Cortex of kidney (tissue), 1 donor: ENCODE measurements at places on chromosomes 2 and 18.

DNA sequence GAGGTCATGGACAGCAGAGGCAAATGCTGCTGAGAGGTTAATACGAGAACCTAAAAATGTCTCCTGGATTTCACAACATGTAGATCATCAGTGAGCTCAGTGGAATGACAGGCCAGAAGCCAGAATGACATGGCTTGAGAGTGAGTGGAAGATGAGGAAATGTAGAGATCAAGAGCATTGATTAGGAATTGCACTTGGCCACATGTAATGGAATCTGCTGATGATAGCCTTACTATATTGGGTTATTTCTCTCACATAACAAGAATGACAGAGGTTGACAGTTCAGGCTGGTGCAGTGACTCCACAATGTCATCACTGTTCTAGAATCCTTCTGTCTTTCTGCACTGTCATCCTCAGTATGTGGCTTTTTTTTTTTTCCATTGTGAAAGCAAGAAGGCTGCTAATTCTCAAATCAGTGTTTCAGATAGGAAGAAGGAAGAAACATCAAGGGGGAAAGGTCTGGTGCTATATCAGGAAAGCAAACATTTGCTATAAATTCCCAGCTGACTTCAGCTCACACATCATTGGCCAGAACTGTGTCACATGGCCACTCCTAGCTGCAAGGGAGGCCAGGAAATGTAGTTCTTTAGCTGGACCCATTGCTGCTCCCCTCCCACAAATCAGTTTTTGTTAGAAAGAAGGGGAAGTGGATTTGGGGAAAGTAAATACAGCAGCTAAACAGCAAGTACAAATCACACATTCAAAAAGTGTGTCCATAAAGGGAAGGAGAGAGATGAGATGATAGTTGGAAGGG lies 127.2 kb downstream of the FAM161A start:
- DNase-seq, result no peak

- DNase-seq, result no peak
Measured at GRCh38 chr2:216692636-216693413, 2.5 kb downstream of the IGFBP5 start.

GRCh38 chr2:191860760-191861466 lies 14.0 kb upstream of the CAVIN2 start:
- DNase-seq, result no peak

- no peak for DNase-seq
Measured at GRCh38 chr2:46863882-46864281, 51.7 kb downstream of the MCFD2 start.

DNA sequence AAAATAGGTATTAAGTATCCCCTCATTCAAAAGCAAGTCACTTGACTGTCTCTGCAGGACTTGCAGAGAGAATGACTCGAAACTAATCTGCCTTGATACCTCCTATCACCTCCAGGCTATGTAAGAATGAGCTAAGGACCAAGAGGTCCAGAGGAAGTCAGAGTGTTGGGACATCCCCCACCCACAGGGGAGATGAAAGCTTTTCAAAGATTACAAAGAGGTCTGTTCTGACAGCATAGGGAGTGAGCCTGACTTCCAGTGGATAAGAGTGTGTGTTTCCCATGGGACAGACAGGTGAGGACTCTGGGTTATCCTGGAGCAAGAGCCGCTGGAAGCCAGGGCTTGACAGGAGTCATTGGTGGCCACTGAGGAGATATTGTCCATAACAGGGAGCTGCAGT lies 85.0 kb upstream of the TACR1 start:
- no peak for DNase-seq

GRCh38 chr18:54787616-54788015 lies 40.7 kb upstream of the RAB27B start:
- no peak for DNase-seq
